SJCRH30 (cell line): ENCODE measurements at places on chromosomes 13 and 19.

DNA sequence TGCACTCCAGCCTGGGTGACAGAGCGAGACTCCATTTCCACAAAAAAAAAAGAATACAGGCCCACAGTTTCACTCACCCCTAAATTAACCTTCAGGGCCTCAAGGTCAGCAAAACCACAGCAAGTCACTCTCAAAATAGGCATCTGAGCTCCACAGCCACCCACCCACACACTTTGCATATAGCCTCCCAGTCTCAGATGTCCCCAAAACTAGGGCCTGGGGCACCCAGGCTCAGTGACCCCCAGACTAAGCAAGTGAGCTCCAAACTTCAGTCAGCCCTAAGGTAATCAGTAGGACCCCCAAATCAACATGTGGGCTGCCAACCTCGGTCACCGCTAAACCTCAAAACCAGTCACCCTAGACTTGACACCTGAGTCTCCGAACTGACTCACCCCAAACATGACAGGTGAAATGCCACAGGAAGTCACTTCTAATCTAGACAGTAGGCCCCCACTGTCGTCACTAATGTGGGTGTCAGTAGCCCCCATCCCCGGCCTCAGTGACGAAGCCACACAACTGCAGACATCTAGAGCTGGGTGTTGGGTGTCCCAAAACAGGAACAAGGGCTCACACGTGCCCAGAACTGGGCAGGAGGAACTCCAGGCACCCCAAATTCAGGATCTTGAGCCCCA, 13.9 kb downstream of the RABAC1 start:
- no peak for DNase-seq

DNA sequence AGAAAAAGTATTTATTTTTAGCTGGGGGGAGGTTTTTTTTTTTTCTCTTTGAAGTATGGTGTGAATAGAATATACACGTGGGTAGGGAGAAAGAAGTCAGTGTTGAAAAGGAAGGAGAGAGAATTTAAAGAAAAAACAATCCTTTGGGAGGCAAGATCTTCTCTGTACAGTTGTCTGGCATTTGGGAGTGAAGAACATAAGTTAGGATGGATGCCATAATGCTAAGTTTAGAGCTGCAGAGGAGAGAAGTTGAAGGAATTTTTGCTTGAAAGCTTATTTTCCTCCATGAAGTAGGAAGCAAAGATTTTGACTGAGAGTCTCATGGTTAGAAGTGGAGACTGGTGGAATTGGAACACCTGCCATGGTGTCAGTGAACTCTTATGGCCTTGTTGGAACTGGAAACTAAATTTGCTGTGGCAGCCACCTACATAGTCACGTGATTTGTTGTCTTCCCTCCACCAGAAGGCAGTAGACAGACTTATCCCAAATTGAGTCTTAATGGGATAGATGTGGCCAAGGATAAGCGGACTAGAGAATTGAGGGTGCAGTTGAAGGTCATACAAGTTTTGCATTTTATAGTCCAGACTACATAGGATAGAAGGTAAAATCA, 22.0 kb downstream of the NDFIP2 start:
- no peak for DNase-seq

DNA sequence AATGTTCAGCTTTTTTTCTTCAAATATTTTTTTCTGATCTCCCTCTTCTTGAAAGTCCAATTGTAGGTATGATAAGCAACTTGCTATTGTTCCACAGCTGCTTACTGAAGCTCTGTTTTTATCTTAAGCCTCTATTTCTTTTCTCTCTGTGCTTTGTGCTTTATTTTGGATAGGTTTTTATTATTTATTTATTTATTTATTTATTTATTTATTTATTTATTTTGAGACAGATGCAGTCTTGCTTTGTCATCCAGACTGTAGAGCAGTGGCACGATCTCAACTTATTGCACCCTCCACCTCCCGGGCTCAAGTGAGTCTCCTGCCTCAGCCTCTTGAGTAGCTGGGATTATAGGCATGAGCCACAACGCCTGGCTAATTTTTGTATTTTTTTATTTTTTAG, 199.4 kb downstream of the KLF12 start:
- no peak for DNase-seq

DNA sequence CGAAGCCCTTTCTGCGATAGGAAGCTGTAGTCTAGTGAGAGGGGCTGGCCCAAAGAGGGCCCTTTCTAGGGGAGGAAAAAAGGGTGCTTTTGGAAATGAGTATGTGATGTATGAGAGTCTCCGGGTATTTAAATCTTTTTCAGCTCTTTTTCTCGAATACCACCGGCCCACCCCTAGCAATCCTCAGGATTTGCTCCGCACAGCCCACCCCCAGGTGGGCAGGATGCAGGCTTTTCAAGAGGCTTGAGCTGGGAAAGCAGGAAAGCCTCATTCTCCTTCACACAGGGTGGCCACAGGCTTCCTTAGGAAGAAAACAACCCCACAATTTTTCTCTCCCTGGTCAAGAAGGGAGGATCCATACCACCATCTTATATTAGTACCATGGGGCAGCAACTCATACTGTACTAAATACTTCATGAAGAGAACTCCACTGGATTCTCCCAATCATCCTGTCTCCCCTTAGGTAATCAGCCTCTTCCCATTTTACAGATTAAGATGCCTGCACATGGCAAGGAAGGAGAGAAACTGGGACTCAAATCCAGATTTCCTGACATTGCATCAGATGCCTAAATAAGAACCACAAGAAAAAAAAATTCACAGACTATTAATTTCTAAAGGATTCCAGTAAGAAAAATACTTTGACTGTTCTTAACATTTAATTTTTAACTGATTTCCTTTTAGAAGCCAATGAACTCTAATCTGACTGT, 84.4 kb downstream of the STK24 start:
- no peak for DNase-seq

GRCh38 chr13:85333506-85334020, 465.7 kb downstream of the SLITRK6 start:
- DNase-seq, result no peak

DNA sequence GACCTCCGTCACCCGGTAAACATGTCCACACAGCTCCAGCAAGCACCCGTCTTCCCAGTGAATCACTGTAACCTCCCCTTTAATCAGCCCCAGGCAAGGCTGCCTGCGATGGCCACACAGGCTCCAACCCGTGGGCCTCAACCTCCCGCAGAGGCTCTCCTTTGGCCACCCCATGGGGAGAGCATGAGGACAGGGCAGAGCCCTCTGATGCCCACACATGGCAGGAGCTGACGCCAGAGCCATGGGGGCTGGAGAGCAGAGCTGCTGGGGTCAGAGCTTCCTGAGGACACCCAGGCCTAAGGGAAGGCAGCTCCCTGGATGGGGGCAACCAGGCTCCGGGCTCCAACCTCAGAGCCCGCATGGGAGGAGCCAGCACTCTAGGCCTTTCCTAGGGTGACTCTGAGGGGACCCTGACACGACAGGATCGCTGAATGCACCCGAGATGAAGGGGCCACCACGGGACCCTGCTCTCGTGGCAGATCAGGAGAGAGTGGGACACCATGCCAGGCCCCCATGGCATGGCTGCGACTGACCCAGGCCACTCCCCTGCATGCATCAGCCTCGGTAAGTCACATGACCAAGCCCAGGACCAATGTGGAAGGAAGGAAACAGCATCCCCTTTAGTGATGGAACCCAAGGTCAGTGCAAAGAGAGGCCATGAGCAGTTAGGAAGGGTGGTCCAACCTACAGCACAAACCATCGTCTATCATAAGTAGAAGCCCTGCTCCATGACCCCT, 9.0 kb upstream of the CEACAM5 start:
- DNase-seq, result no peak

DNA sequence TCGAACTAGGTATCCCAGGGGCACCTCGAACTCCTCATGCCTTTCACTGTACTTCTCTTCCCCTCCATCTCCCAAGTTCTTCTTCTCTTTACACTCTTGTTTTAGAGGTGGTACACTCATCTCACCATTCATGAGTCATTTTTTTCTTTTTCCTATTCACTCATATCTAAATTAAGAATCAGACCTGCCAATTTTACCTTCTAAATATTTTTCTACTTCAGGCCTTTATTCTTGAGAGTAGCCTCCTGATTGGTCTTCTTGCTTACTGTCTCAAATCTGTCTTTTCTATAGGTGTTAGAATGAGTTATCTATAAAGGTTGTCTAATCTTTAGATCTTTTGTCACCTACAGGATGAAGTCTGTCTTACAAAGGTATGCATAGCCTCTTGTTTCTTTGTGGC, 20.7 kb downstream of the TDRD3 start:
- no peak for DNase-seq

- DNase-seq, result no peak
Measured at GRCh38 chr13:105956921-105957320, 578.5 kb downstream of the EFNB2 start.

DNA sequence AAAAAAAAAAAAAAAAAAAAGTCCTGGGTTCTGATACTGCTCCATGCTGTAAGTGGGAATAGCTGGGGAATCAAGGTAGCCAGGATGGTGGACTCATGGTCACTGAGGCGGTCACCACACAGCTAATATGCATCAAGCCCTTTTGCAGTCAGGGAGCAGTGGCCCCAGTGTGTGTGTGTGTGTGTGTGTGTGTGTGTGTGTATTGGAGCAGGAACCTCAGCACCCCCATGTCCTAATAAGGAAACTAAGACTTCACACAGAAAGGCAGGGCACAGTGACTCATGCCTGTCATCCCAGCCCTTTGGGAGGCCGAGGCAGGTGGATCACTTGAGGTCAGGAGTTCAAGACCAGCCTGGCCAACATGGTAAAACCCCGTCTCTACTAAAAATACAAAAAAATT, 12.0 kb downstream of the B3GNT3 start:
- DNase-seq, result no peak

DNA sequence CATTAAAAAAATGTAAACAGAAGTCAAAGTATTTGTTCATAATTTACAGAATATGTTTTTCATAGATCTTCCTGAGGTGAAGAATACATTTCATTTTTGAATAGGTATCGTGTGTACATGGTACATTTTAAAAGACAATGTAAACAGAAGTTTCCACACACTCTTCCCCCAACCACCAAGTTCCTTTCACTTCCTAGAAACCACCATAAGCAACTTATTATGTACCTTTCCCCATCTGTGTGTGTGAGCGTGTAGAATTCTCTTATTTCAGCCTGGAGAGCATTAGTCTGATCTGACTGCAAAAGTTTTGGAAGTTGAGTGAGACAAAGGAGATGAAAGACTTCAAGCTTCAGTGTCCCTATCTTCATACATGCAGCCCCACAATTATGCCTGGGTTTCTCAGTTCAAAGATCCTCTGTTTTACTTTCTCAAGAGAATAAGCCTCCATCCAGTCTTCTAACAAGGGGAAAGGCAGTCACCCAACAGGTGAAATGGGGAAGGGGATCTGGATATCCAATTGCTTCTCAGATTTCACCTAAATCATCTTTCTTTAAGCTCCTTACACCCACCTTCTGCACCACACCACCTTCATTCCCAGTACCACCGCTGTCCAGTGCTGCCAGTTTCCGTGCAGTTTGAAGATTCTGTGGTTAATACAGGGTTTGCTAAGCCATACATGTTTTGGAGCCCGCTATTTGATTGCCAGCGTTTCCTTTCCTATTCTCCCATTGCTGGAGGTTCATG, 2.1 kb downstream of the TEX30 start:
- no peak for DNase-seq

DNA sequence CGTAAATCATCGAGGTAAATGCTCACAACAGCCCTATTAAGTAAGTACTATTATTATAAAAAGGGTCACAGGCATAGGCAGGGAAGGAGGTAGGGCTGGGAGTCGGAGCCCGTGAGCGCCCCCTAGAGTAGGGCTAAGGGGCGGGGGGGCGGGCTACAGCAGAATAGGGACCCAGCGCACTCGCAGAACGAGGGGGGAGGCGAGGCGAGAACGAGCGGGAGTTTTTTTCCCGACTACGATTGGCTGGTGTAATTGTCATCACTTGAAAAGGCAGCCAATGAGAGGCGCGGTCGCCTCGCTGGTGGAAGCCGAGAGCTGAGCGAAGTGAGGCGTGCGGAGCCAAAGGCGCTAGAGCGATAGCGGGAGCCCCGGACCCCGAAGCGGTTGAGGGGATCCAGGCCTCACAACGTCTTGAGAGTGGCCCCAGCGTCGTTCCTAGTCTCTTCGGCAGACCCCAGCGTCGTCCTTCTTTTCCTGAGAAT, 24.2 kb downstream of the KEAP1 start:
- DNase-seq, result peak; percentile 78

- DNase-seq, result no peak
Measured at GRCh38 chr13:93865235-93865634, 614.2 kb downstream of the DCT start.

DNA sequence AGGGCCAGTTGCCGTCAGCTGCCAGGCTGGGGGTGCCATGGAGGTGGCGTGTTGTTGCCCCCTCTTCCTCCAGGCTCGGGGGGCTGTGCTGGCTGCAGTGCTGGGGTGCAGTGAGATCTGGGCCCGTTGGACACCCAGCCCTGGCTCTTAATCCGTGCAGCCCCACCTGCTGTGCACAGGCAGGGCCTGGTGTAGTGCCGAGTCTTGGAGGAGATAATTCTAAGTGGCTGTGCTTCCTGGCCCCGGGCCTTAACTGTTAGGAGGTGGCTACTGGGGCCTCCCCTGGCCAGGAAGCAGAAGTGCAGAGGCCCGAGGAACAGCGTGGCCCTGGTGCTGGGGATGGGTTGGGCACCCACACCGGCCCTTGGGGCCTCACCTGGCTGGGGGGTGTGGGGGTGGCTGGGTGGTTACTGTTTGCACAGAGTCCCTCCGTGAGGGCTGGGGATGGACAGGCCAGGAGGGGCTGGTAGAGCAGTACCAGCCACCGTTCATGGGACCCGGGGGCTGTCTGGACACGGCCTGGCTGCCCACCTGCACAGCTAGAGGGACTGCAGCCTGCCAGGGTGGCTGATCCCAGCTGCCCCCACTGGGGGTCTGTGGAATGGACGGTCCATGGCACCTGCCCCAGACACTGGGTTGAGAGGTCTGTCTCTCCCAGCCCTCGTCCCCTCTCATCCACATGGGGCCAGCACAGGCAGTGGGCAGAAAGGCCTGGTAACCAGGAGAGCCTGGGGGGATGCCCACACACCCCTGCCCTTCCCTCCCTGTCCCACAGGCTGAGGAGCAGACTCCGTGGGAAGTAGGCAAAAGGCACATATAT, 3.3 kb downstream of the GPX4 start:
- DNase-seq, result no peak

DNA sequence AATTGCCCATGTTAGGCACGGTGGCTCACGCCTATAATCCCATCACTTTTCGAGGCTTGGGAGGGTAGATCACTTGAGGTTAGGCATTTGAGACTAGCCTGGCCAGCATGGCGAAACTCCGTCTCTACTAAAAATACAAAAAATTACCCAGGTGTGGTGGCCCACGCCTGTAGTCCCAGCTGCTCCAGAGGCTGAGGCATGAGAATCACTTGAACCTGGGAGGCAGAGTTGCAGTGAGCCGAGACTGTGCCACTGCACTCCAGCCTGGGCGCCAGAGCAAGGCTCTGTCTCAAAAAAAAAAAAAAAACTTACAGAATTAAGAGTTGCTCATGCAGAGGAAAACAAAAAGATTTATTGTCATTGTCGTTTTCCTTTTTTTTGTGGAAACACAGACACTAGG, 3.4 kb upstream of the PSMC4 start:
- no peak for DNase-seq

- no peak for DNase-seq
Measured at GRCh38 chr13:98505217-98505616, 71.7 kb downstream of the STK24 start.

- DNase-seq, result no peak
Measured at GRCh38 chr13:45335397-45336024, 5.5 kb downstream of the TPT1 start.

- no peak for DNase-seq
Measured at GRCh38 chr13:23325191-23325590, 108.3 kb downstream of the SACS start.

GRCh38 chr13:112680741-112681360, 9.0 kb upstream of the ATP11A start:
- DNase-seq, result no peak

- peak; percentile 91 for DNase-seq
Measured at GRCh38 chr19:14363183-14364097, 17.8 kb upstream of the ADGRE5 start.
